DND-41 (cell line): ENCODE measurements at places on chromosomes 16 and 17.
A peak's percentile ranks its signal among the peaks of the same experiment; 100 is the strongest.

- H3K27ac ChIP-seq = no peak overlapping the region
- H3K4me3 ChIP-seq = no peak overlapping the region
- no peaks in the 10 kb centered on the region for H3K4me1 ChIP-seq
These were observed 631 bp downstream of the CDH3 start for GRCh38 chr16:68645494-68646388.

DNA sequence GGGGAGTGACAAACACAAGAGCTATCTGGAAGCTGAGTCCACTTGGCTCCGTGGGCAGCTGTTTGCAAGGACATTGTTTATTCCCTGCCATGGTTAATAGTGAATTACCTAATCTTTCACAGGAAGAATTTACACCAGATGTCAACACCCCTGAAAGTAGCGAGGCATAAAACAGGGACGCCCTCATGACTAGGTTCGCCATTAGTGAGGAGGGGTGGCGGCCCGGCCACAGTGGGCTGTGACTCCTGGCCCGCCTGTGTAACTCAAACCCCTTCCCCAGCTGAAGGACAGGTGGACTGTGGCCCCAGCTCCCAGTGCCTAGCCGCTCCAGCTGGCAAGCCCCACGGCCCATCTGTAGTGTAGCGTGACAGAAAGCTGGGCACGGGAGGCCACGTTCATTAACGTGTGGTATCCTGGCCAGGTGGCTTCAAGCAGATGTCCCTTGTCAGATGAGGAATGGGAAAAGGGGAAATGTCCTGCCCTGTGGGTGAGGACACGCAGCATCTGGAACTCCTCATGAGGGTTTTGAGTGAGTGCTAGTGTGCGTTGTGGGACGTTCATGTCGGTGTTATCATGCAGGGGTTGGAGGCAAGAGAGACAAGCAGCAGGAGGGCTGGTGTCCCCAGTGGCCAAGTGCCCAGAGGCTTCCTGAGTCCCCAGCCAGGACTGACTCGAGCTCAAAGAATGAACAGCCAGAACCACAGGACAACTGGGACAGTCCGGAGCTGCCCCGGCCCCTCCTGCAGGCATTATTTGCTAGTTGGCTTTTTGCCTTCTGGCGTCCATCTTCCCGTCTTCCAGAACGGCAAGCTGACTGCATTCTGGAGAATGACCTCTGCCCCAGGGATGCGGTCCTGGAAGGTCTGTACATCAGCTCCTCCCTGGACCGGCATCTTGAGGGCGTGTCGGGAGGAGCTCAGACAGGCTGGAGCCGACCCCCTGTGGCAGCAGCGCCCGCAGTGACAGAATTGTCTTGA, 19.2 kb downstream of the KDM8 start:
- H3K4me3 ChIP-seq = no peak overlapping the region
- H3K36me3 ChIP-seq = peaks cover 87% of the 10 kb centered on the region

DNA sequence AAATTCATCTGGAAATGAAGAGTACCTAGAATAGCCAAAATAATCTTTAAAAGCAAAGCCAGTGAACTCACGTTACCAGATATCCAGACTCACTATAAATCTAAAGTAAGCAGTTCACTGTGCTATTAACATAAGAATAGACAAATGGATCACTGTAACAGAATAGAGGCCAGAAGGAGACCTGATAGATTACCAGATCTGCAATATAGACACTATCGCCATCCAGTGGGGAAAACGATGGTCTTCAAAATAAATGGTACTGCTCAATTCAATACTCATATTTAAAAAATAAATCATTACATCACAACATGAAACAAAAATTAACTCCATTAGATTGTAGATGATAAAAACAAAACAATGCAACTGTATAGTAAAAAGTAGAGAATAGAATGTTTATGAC, 158.6 kb upstream of the CDH8 start:
- no peaks in the 10 kb centered on the region for H3K36me3 ChIP-seq
- no peak overlapping the region for H3K27ac ChIP-seq

GRCh38 chr16:17784073-17784472, 313.3 kb upstream of the XYLT1 start:
- H3K4me1 ChIP-seq = no peaks in the 10 kb centered on the region
- H3K27ac ChIP-seq = no peak overlapping the region
- no peaks in the 10 kb centered on the region for H3K36me3 ChIP-seq
- H3K27me3 ChIP-seq = no peaks in the 10 kb centered on the region
- DNase-seq = peak; percentile 34

DNA sequence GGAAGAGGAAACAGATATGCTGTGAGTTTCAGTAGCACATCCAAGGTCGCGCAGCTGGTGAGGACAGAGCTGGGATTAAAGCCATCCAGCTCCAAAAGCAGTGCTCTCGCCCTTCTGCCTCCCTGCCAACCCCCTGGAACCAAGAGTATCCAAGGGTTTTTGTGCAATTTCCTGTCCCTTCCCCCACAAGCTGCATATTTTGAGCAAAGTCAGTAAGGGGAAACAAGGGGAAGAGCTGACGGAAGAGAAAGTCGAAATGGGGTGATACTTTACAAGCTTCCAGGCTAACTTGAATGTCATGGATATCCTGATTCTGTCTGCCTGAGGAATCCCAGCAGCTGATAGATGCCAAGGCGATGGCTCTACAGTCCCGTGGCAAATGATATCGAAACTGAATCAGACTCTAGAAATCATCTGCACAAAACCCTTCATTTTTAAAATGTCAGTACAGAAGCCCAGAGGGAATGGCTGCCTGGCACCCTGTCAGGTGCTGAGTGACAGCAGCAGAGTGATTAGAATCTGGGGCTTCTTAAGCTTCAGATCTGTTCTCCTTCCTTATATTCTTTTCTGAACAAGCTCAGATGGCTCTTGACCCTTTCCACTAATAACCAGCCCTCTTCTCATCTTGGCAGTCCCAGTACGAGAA, 42.9 kb upstream of the TEKT3 start:
- H3K27ac ChIP-seq = no peak overlapping the region
- no peak overlapping the region for H3K4me3 ChIP-seq
- no peaks in the 10 kb centered on the region for H3K27me3 ChIP-seq
- H3K36me3 ChIP-seq = no peaks in the 10 kb centered on the region

DNA sequence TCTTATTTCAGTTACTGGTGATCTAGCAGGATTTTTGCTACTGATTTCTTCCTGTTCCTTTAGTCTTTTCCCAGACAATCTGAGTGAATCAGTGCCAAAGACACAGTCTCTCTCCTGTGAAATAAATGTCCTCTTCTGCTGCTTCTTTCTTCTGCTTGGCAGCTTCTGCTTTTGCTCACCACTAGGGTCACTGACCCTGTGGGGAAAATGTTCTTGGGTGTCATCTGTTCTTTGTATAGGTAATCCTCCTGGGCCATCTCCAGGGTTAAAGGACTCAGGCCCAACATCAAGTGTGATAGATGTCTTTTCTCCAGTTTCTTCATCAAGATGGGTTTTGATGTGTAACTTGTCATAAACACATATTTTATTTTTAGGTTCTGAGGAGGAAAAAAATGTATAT, 5.2 kb downstream of the PALB2 start:
- H3K36me3 ChIP-seq = peaks cover 61% of the 10 kb centered on the region
- H3K27ac ChIP-seq = no peak overlapping the region
- no peaks in the 10 kb centered on the region for H3K27me3 ChIP-seq
- no peak for DNase-seq
- H3K4me3 ChIP-seq = no peak overlapping the region
- peaks cover 28% of the 10 kb centered on the region for H3K4me1 ChIP-seq

- no peak for DNase-seq
- no peaks in the 10 kb centered on the region for H3K27me3 ChIP-seq
- peaks cover 44% of the 10 kb centered on the region for H3K4me1 ChIP-seq
- H3K27ac ChIP-seq = peak overlapping the region; percentile 67
These were observed 1.4 kb upstream of the PRPSAP2 start for GRCh38 chr17:18856570-18856915.

- H3K4me1 ChIP-seq = peaks cover 37% of the 10 kb centered on the region
- no peak overlapping the region for H3K27ac ChIP-seq
- H3K27me3 ChIP-seq = no peaks in the 10 kb centered on the region
- H3K4me3 ChIP-seq = no peak overlapping the region; the same call in 1 of the 2 replicates
These were observed 1.1 kb upstream of the SLC16A5 start for GRCh38 chr17:75086496-75087181.

GRCh38 chr16:81522108-81522701, 77.6 kb downstream of the CMIP start:
- peaks cover 25% of the 10 kb centered on the region for H3K36me3 ChIP-seq
- H3K4me1 ChIP-seq = peaks cover 5% of the 10 kb centered on the region; the same call in 1 of the 2 replicates
- no peaks in the 10 kb centered on the region for H3K27me3 ChIP-seq
- no peak overlapping the region for H3K27ac ChIP-seq

DNA sequence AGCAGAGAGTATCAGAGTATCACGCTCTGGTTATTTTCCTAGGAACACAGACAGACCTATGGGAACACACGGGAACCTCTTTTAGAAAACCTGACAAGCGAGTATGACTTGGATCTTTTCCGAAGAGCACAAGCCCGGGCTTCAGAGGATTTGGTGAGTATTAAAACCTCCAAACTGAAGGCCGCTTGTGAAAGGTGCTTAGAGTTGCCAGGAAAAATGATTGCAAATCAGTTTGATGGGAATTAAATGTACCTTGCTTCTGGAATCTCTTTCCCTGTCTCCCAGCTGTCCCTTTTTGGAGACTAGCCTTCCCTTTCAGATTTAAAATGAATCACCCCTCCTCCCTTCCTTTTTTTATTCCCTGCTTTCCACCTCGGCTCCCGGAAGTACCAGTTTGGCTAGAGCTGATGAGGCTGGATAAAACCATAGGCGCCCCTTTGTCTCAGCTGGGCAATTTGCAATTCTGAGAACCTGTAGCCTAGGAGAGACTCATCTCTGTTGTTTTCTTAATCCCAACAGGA, 27.3 kb downstream of the KAT7 start:
- H3K4me3 ChIP-seq = no peak overlapping the region
- H3K27me3 ChIP-seq = no peaks in the 10 kb centered on the region

DNA sequence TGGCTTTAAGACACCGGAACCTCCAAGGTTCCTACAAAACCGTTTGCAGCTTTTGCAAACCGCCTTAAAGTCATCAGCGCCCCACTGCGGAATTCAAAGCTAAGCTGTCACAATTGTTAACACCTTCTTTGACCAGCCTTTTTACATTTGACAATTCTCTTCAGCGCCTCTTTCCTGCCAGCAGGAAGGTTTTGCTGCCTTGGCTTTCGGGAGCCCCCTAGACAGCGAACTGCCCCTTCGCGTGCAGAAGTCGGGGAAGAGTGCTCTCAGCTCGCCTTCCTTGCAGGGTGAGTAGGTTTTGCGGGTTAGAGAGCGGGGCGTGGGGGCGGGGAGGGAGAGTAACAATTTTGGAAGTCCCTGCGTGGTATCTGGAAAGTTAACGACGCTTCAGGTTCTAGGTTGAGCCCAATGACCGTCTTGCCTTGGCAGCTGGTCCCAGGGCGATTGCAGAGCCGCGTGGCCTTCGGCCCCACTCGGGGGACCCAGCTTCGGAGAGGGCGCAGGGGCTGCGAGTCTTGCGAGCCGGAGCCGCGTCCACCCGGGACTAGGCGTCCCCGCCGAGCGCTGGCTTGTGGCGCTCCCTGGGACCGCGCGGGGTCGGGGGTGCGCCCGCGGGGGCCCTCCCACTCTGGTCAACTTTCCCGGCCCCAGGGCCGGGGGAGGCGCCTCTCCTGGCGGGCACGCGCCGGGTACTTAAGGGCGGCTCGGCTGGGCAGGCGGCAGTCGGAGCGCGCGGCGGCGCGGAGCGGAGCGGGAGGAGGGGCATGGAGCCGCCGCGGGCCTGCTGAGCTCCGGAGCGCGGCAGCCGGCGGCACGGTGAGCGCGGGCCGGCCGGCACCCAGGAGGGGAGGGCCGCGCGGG, at the start of gene HAS3:
Gene HAS3 (plus strand): TSS at position 153 of the 861 bp plus-strand sequence. CDS start 3,743 bp downstream, outside the sequence.
- peaks cover 18% of the 10 kb centered on the region for H3K4me1 ChIP-seq
- H3K36me3 ChIP-seq = peaks cover 4% of the 10 kb centered on the region
- H3K27ac ChIP-seq = no peak within 1 kb of the TSS
- peak; percentile 51 for DNase-seq

GRCh38 chr16:66156538-66156937, 210.0 kb upstream of the CDH5 start:
- H3K27me3 ChIP-seq = no peaks in the 10 kb centered on the region
- H3K27ac ChIP-seq = no peak overlapping the region
- no peak overlapping the region for H3K4me3 ChIP-seq
- DNase-seq = no peak
- H3K36me3 ChIP-seq = no peaks in the 10 kb centered on the region
- H3K4me1 ChIP-seq = no peaks in the 10 kb centered on the region

- H3K27me3 ChIP-seq = peaks cover 3% of the 10 kb centered on the region
- H3K36me3 ChIP-seq = no peaks in the 10 kb centered on the region
- H3K4me3 ChIP-seq = no peak overlapping the region
- no peaks in the 10 kb centered on the region for H3K4me1 ChIP-seq
These were observed 6.2 kb downstream of the VAT1L start for GRCh38 chr16:77794586-77794985.

GRCh38 chr16:22424161-22424937, 49.9 kb upstream of the CDR2 start:
- H3K36me3 ChIP-seq = peaks cover 37% of the 10 kb centered on the region
- no peaks in the 10 kb centered on the region for H3K27me3 ChIP-seq
- no peak for DNase-seq
- no peaks in the 10 kb centered on the region for H3K4me1 ChIP-seq
- H3K27ac ChIP-seq = no peak overlapping the region
- no peak overlapping the region for H3K4me3 ChIP-seq

DNA sequence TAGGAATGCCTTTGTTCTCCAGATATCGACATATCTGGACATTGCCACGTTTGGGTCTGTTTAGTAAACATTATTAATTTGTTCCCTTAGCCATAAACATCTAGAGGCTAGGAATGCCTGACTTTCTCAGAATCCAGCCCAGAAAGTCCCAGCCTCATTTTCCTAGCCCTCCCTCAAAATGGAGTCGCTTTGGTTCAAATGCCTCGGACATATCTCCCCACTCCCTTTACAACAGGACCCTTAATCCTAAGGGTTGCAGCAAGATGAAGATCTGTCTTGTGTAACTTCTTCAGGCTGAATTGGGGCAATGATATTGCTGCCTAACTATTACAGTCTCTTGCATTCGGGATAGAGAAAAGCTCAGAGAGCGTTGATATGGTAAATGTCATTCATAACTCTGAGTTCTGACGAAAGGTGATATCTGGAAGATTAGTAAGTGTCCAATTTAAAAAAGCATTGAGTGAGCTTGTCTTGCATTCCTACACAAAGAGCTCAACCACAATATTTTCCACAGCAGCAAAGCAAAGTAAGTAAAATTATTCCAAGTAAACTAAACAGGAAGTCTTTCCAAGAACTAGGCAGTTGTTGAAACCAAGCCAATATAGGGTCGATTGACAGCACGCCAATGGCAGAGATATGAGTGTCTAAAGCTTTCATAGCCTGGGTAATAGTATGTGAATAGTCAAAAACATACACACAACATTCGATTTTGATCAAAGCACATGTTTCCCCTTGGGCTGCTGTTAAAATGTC, 46.0 kb upstream of the ARL4D start:
- no peak overlapping the region for H3K4me3 ChIP-seq
- no peaks in the 10 kb centered on the region for H3K27me3 ChIP-seq
- peaks cover 24% of the 10 kb centered on the region for H3K4me1 ChIP-seq
- H3K27ac ChIP-seq = peak overlapping the region; percentile 61

- DNase-seq = no peak
- H3K27ac ChIP-seq = no peak overlapping the region
- no peaks in the 10 kb centered on the region for H3K36me3 ChIP-seq
These were observed 6.1 kb upstream of the PYDC1 start for GRCh38 chr16:31223044-31223443.

- H3K36me3 ChIP-seq = no peaks in the 10 kb centered on the region
- H3K27me3 ChIP-seq = no peaks in the 10 kb centered on the region
- H3K27ac ChIP-seq = no peak overlapping the region
- H3K4me1 ChIP-seq = no peaks in the 10 kb centered on the region
These were observed 82.5 kb downstream of the ZDHHC7 start for GRCh38 chr16:84928679-84929420.
